ENCODE measurements at places on chromosomes 1 and 21.

GRCh38 chr1:119702384-119702783 is 9.3 kb upstream of the PHGDH start:
- DNase-seq: no peak

DNA sequence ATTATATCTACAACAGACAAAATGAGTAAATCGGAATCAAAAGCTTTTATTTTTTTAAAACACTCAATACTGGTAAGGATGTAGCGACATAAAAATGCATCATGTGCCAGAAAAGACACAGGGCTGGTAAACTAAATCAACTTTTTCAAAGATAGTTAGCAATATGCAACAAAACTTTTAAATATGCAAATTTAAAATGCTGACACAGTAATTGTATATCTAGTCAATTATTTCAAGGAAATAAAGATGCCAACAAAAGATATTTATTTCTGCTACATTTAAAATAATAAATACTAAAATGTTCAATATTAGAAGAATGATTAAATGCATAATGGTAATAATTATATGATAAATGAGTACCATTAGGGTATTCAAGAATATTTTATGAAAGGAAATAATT is 295.1 kb downstream of the SMYD3 start:
- DNase-seq: no peak

GRCh38 chr1:19942088-19942487 is 18.7 kb upstream of the PLA2G2E start:
- no peak for DNase-seq

- no peak for DNase-seq
Observed at GRCh38 chr21:44935533-44935927, 4.3 kb upstream of the SLX9 start.

DNA sequence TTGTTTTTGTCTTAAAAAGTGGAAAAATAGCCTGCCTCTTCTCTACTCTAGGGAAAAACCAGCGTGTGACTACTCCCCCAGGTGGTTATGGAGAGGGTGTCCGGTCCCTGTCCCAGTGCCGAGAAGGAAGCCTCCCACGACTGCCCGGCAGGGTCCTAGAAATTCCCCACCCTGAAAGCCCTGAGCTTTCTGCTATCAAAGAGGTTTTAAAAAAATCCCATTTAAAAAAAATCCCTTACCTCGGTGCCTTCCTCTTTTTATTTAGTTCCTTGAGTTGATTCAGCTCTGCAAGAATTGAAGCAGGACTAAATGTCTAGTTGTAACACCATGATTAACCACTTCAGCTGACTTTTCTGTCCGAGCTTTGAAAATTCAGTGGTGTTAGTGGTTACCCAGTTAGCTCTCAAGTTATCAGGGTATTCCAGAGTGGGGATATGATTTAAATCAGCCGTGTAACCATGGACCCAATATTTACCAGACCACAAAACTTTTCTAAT is 35.0 kb upstream of the TDRD10 start:
- no peak for DNase-seq

GRCh38 chr21:45113543-45113942 is 39.2 kb downstream of the ADARB1 start:
- DNase-seq: no peak

GRCh38 chr1:27504588-27505419 is 14.8 kb upstream of the WASF2 start:
- DNase-seq: peak; percentile 79

GRCh38 chr1:14599800-14600199 is 1.3 kb downstream of the KAZN start:
- no peak for DNase-seq

DNA sequence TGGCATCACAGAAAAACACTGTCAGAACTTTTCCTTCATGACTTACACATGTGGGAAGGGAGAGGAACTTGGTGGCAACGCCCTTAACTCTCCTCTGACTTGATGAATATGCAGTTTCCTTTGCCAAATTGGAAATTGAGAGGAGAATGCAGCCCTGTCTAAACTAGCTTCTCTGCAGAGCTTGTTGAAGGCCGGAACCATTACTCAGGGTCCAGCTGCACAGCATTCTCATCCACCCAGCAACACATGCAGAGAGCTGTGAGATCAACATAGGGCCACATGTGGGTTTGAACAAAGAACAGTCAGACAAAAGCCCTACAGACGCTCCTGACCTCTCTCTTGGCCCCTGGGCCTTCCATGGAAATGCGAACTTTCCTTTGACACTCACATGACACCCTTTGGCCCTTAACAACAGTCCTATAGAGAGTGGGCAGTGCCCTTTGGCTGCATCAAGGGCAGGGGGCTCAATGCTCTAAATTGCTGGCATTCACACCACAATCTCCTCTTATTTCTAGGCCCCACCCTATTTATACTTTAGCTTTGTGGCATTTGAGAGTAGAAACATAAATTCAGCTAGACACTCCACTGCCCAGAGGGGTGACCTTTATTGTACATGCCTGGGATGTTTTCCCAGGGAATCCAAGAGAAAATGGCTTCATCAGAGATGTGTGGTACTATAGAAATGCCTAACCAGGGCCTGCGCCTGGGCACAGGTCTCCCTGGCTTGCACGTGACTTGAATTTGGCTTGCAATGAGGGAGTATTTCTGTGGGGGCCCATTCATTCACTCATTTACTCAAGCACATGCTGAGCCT is 64.4 kb downstream of the CDC7 start:
- no peak for DNase-seq

DNA sequence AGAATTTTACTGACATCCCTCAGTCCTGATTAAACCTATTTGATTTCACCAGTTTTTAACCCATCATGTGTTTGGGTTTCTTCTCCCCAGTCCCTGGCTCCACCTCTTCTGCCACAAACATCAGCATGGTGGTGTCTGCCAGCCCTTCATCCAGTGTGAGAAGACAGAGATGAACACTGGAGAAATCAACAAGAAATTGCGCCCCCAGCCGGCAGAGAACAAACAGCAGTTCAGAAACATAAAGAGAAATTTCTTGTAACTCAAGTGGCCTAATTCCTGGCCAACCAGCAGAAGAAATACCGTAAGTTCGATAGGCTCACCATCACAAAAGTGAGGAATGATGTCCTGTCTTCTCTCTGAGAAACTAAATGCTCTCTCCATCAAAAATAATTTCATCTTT is 18.3 kb downstream of the S100A11 start:
- DNase-seq: no peak

GRCh38 chr1:156465747-156466365 is 34.7 kb downstream of the MEF2D start:
- no peak for DNase-seq

GRCh38 chr1:10387677-10388386 is 11.0 kb upstream of the PGD start:
- no peak for DNase-seq

GRCh38 chr1:3221112-3222041 is 152.4 kb downstream of the PRDM16 start:
- no peak for DNase-seq

- no peak for DNase-seq
Observed at GRCh38 chr1:119659628-119660027, 11.6 kb upstream of the ZNF697 start.

- no peak for DNase-seq
Observed at GRCh38 chr1:2799811-2800663, 1.5 kb downstream of the TTC34 start.

GRCh38 chr1:236035681-236036101 is 29.2 kb downstream of the NID1 start:
- DNase-seq: no peak

DNA sequence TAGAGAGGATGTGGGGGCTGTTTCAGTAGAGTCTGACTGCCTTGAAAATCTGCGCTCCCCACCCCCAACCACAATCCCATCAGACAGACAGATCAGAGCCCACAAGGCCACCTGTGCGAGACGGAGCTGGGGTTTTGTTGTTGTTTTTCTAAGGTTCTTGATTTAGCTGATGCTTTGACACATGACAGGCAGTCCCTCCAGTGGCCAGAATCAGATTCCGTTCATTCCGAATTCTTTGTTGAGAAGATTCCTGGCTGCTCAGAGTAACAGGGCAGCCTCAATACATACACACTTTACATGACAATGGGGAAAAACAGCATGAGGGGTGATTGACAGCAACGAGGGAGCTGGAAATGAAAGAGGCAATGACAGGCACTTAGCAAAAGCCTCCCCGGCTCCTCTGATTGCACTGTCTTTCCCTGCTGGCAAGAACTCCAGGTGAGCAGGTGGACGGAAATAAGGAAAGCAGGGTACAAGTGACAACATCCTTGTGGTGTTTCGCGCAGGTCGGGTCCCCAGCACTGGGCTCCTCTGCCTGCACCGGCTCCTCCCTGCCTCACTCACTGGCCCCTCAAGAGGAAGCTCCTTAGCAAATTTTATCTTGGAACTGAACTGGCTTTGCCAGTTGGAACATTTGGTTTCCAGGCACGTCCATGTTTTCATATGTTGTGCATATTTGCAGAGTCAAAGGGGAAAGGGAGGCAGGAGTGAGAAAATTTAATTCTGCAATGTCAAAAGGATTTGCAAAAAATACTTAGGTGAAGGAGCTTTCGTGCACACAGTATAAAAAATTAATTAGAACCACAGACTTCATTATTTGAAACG is 148.7 kb downstream of the PGBD5 start:
- DNase-seq: peak; percentile 37

DNA sequence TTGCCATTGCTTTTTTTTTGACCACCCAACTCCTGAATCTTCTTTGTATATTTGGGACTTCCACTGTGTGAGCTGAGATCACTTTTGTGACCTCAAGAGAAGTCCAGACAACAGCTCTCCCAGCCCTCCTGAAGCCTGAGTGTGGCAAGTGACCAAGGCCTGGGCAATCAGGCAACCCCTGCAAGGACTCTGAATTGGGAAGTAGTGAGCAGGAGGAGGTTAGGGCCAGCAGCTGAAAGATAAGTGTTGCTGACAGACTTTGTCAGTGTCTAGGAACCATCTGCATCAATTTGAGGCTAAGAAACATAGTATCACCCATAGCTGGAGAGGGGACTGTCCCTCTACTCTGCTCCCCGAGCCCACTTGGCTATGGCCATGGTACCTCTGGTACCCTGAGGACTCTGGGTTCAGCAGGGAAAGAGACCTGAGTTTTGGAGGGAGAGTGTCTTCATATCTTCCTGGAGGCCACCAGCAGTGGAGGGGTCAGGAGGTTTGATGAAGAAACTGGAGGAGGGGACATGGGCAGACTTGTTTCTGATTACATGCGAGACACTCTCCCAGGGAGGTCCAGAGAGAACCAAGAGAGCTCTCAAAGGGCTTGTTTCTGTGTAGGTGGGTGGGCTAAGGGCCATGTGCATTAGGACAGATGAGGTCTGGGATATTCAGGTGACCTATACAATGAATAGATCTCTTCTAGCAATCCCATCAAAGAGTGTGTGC is 147.0 kb upstream of the DNAH14 start:
- DNase-seq: no peak

- DNase-seq: no peak
Observed at GRCh38 chr1:66393586-66394287, 140.2 kb upstream of the SGIP1 start.

- no peak for DNase-seq
Observed at GRCh38 chr1:55073187-55073916, 34.0 kb downstream of the PCSK9 start.

- DNase-seq: no peak
Observed at GRCh38 chr1:218553197-218553596, 208.1 kb downstream of the TGFB2 start.

- no peak for DNase-seq
Observed at GRCh38 chr1:14919751-14920150, 233.8 kb upstream of the TMEM51 start.

DNA sequence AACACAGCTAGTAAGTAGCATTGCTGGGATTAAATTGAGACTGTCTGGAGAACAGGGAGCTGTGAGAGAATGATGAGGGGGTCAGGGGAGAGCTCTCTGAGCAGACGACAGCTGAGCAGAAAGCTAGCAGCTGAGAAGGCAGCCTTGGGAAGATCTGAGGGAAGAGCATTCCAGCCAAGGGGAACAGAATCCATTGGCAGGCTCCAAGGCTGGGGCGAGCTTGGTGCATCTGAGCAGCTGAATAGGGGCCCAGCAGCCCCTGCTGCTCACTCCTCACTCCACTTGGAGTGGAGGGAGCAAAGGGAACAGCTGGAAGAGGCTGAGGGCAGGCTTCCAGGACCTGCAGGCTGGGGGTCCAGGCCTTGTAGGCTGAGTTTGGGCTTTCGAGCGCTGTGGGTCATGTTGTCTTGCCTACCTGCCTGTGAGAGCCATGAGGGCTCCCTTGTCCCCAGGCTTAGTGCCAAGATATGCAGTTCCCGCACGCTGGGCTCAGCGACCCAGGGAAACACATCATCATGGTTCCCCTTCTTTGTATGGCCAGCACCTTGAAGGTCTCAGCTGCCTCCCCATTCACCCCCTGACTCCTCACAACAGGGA is 10.5 kb downstream of the ACOT11 start:
- DNase-seq: no peak

- no peak for DNase-seq
Observed at GRCh38 chr1:16111771-16112595, 38.5 kb upstream of the FAM131C start.

GRCh38 chr1:193763266-193763665 is 576.9 kb upstream of the B3GALT2 start:
- no peak for DNase-seq

- DNase-seq: no peak
Observed at GRCh38 chr1:161260376-161261260, 2.1 kb downstream of the PCP4L1 start.

GRCh38 chr1:234307726-234308125 is 65.5 kb upstream of the COA6 start:
- DNase-seq: no peak

- DNase-seq: no peak
Observed at GRCh38 chr1:108557296-108557695, 2.6 kb upstream of the EEIG2 start.

DNA sequence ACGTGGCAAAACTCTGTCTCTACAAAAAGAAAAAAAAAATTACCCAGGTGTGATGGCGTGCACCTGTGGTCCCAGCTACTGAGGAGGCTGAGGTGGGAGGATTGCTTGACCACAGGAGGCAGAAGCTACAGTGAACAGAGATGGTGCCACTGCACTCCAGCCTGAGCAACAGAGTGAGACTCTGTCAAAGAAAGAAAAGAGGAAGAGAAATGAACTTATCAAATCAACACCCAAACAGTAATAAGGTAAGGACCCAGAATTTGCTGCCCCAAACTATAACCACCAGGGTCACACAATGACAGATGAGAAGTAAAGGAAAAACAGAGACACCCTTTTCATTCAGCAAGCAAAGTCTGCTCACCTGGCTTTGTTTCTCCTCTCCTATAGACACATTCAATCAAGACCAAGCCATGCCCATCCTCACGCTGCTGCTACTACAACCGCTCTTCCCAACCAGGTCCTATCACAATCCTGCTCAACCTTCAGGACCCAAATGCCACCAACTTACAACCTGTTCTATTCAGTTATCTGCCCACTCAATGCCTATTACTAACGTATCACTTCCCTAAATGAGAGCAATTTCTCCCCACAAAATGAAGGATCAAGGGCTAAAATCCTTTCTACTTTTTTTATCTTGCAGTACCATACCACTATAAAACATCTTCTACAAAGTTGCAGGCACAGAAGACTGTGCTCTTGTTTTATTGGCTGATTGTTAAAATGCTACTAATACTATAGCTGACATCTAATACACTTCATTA is 183.5 kb downstream of the RERE start:
- no peak for DNase-seq

GRCh38 chr1:211382182-211382713 is 55.6 kb downstream of the TRAF5 start:
- DNase-seq: no peak

- no peak for DNase-seq
Observed at GRCh38 chr1:62682531-62682930, 5.7 kb downstream of the DOCK7 start.

GRCh38 chr21:33360281-33360680 is 35.5 kb downstream of the IFNAR1 start:
- no peak for DNase-seq

- no peak for DNase-seq
Observed at GRCh38 chr1:177138347-177138746, 26.2 kb downstream of the ASTN1 start.

- no peak for DNase-seq
Observed at GRCh38 chr1:63049135-63049534, 265.2 kb downstream of the ATG4C start.

Measured in ascending aorta (tissue), 2 donors.